PC-3 (cell line): ENCODE measurements at places on chromosomes 4 and X. TPM values are rescaled to one million over a fixed set of nuclear protein-coding genes. Genes with fewer than 3 reads are reported as not detected.

DNA sequence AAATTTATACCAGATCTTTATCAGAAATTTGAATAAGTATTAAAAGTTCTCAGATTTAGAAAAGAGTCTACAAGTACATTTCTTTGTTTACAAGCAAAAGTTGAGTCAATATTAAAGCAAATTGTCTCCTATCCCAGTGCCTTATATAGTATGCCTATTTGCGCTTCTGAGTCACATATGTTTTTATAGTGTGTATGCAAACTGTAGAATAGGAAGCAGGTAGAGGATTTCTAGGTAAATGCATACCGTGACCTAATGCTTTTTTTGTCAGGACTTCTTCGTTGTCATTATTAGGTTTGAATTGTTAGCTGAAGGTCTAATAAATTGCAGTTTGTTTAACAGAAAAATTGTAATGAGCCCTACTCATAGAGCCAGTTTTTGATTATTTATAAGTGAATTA lies 22.2 kb downstream of the CEP44 start:
- DNase-seq, result peak; percentile 65

GRCh38 chrX:115939070-115939469 lies 231.5 kb upstream of the AGTR2 start:
- no peak for DNase-seq

- DNase-seq, result no peak
Observed at GRCh38 chr4:11546391-11547175, 117.9 kb upstream of the HS3ST1 start.

DNA sequence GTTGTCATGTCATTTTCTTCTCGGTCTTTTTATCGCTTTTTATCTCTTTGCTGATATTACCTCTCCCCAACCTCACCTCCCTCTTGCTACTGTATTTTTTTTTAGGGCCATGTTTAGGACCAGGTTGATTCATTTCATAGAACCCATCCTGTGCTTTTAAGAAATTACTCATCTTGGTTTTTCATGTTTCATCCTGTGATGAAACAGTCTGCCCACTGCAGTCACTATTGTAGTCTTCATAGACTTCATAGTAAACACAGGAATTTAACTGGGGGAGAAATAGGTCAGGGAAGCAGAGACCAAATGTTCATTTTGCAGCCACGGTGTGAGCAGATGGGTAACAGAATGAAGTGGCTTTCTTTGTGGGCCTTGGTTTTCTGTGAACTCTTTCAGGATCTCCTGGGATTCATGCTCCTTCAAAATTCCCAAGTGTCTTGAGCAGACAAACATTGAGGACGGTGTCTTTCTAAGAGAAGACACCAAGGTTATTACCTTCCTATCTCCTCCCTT lies 161.8 kb downstream of the NAA11 start:
- no peak for DNase-seq

Gene ATP10D
- total RNA-seq, result 0.84 and 4.0 TPM in 2 replicates

DNA sequence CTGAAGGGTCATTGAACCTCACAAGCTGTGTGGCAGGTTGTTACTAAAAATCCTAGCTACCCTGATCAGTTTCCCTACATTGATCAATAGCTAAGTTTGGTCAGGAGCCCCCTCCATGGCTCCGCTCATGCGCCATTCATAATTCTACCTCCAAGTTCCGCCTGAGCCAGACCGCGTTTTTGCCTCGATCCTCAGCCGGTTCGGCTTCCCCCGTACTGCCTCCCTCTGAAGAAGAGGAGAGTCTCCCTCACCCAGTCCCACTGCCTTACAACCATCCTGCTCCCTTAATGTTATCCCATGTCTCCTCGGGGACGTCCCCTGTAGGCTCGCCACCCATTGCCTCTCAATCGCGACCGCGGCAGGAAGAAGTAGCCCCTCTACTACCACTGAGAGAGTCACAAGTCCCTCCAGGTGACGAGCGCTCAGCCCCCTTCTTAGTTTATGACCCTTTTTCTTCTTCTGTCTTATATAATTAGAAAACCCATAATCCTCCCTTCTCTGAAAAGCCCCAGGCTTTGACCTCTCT lies 158.2 kb downstream of the DEFB131A start:
- DNase-seq, result no peak

DNA sequence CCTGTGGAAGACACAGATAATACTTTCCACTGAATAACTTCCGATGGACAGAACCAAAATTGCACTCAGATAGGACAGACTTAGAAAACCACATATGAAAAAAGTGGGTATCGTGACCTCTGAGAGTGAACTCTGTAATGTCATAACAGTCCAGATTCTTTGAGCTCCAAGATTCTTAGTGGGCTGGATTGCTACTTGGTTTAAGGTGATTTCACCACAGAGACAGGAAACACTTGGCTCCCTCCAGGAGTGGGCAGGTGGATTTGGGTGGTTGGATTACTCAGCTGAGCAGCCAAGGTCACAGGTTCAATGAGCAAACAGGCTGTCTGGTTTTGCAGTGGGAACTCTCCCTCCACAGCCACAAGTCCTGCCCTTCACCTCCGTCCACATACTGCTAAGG lies 126.0 kb downstream of the AFAP1 start:
- no peak for DNase-seq

DNA sequence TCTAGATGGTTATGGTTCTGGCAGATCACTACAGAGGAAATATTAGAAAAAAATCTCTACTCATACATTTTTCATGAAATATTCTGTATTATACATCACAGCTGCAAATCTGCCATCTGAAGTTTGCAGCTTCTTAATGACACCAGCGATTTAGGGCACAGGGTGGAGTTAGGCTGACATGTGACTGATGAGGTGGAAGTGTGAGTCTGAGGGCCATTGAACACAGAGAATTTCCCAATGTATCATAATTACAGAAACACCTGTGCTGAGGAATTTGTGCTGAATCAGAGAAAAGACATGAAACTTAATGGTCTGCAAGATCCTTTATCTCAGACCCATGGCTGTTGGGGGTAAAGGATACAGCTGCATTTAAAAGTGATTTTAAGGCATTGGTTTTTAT lies 2025.6 kb upstream of the AGA start:
- DNase-seq, result no peak

GRCh38 chr4:88953400-88953799 lies 103.6 kb downstream of the FAM13A start:
- DNase-seq, result no peak

DNA sequence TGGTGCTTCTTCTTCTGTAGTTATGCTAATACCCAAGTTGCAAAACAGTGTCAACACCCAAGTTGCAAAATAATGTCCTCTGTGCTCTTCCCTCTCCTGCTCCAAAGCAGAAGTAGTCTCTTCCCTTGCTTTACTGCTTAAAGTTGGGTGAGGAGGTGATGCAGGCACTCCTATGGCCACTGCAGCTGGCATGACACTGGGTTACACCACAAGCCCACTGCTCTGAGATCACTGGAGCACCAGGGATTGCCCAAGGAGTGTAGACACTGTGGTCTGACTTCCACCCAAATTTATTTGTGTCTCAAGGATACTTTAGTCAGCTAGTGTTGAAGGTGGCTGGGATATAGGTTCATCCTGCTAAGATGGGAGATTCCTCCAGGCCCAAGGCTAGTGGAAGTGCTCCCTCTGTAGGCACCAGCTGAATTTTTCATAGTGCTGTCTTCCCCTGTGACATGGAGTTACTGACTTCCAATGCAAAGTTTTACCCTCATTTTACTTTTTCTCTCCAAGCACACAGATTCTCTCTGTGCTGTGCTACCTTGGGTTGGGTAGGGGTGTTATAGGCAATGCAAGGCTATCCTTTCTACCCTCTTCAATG lies 196.2 kb upstream of the TENT5D start:
- peak; percentile 31 for DNase-seq

Gene PAGE1
- 1.7 and 4.5 TPM in 2 replicates for total RNA-seq

GRCh38 chr4:152628128-152628527 lies 51.7 kb downstream of the TMEM154 start:
- DNase-seq, result no peak

DNA sequence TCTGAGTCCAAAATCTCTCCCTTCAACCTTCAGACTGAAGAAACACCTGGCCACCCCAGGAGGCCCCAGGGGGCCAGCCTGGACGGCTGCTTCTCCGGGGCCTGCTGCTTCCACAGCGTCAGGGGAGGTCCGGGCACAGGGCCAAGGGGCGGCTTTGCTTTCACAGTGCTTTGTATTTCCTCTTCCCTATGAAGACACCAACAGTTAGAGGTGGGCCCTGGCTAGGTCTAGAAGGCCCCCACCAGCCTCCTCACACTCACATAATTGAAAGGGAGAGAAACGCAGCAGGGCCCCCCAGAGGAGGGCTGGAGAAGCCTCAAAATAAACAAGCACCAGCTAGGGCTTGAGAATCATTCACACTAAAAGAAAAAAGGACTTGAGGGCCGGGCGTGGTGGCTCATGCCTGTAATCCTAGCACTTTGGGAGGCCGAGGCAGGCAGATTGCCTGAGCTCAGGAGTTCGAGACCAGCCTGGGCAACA lies 17.8 kb downstream of the SCD5 start:
- DNase-seq, result no peak

Gene TMPRSS11A
- total RNA-seq, result not detected in 2 replicates
